ENCODE measurements at places on chromosomes 3 and 15. TPM values are rescaled to one million over a fixed set of nuclear protein-coding genes. Genes with fewer than 3 reads are reported as not detected.

DNA sequence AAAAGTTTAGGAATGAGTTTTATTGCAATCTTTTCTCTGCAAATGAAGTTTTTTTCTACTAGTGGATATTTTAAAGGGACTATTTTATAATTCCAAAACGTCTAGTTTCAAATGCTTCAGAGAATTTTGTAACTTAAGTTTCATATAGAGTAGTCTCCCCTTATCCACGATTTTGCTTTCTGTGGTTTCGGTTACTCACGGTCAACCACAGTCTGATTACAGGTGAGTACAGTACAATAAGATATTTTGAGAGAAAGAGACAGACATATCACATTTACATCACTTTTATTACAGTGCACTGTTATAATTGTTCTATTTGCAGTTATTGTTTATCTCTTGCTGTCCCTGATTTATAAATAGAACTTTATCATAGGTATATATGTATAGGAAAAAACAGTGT is 7.4 kb upstream of the EOGT start:
- DNase-seq: no peak

DNA sequence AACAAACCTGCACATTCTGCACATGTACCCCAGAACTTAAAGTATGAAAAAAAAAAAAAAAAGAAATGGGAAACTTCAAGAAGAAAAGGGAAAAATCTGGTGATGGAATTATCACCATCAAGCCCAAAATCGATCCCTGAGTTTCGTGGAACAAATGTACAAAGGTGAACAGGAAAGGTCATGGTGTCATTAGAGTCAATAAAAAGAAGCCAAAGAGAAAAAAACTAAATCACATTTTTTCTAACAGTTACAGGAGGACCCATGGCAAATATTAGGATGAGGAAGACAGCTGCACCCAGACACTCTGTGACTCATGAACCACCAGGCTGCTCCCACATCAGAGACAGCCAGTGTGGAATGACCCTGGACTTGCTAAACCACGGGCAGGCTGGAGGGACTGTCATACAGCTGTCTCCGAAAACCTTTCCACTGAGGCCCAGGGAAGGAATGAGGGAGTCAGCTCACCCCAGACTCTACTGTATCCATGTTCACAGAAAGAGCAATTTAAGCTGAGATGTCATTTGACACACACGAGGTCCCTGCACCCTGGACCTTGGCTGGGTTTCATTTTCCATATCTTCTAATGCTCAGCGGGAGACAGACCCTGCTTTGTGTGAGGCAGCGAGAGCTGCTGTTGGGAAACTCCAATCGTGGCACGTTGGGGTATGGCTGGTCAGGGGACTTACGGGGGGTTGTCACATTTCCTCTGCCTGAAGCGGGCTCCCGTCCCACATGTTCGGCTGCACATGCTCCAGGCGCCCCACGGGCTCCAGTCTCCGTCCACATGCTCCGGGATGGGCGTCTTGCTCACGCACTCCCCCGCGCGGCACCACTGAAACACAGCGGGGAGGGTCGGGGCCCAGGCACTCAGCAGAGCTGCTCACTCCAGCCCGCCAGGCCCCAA is 210.2 kb downstream of the ADAMTS17 start:
- no peak for DNase-seq

DNA sequence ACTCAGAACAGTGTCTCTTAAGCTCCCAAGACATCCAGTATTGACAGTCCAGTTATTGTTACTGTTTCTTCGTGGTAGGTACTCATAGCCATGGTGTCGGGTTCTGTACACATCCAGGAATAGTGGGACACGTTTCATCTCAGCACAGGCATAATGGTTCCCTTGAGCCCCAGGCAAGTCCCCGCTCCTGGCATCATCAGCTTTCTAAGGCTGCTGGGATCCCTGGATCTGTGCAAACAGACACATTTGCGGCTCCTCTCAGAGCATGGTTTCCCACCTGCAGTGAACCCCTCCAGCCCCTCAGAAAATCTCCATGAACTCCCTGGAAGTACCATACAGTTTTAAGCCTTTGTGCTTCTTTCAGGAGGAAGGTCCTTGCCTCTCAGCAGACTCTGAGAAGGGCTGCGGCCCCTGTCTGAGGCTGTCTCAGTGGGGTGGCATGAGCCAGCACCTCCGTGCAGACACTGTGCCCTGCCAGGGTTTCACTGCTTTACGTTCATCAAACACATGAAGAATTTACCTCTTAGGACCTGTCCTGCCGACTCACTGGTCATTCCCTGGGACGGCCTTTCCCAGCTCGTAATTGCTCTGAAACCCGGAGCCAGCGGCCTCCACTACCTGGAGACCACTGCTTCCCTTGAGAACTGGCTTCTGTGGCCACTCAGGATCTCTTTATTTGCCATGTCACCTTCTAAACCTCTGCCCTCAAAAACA is 124.9 kb downstream of the LRRK1 start:
- no peak for DNase-seq

GRCh38 chr3:102400142-102400541 is 34.7 kb upstream of the ZPLD1 start:
- DNase-seq: no peak

DNA sequence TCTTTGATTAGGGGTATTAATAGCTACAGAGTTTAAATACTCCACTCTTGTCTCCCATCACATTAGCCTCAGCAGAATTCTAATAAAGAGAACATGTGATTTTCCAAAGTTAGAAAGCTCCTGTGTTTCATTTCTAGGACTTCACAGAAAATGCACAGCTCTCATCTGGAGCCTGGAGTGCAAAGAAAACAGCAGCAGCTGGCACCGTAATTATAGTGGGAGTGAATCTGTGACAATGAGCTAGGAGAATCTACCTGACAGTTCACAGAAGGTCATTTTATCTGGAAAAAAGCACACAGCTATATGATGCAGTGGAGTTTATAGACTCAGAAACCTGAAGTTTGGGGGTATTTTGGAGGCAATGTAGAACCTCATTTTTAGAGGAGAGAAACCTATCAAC is 5.4 kb upstream of the TRIM59 start:
- DNase-seq: no peak

DNA sequence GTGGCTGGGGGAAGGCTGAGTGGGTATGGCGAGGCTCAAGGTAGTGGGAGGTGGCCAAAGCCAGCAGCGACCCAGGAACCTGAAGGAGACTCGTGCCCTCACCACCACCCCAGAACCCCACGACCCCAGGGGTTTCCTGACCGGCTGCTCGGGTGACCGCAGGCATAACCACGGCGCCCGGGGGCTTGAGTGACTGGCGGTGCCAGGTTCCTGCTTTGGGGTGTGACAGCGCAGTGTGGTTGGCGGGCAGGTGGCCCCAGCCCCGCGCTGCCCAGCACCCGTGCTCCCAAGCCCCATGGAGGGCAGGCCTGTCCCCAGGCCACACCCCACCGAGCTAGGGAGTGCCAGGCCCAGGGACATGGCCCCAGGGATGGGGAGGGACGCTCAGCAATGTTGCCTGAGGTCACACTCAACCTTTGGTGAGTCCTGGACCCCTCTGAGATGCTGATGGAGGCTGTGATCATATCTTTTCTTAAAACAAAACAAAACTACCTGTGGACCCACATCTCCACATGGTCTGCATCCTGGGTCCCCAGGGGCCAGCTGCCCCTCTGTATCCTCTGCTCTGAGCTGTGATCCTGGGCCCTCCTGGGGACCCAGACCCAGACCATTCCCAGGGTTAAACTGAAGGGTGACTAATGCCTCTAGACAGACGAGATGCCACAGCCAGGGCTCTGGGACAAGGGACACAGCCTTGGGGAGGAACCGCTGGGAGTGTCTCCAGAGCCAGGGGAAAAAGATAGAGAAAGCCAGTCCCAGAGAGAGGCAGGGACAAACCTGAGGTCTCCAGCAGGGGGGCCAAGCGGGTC is 13.0 kb downstream of the DNAJB8 start:
- DNase-seq: no peak

GRCh38 chr15:31396881-31397560 is 70.4 kb downstream of the KLF13 start:
- DNase-seq: peak; percentile 96

DNA sequence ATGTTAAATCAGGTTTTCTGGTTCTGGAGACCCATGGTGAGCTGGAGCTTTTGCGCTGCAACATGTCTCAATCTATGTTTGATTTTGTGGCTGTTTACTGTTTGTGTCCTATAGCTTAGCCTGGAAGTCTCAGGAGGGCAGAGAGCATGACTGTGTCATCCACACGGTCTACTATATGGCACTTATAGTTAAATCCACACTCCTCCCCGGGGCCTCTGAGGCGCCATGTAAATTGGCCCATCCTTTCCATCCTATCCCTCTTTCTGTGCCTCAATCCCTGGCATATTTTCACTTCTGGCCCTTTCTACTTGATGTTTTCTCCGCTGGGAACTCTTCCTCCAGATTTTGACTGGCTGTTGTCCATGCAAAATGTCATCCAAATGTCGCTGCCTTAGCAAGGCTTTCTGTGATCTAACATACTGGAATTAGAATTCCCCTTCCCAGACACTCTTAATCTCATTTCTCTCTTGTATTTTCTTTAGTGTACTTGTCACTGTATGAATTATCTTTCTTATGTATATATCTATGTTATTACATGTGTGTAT is 560.8 kb upstream of the RGMA start:
- no peak for DNase-seq

DNA sequence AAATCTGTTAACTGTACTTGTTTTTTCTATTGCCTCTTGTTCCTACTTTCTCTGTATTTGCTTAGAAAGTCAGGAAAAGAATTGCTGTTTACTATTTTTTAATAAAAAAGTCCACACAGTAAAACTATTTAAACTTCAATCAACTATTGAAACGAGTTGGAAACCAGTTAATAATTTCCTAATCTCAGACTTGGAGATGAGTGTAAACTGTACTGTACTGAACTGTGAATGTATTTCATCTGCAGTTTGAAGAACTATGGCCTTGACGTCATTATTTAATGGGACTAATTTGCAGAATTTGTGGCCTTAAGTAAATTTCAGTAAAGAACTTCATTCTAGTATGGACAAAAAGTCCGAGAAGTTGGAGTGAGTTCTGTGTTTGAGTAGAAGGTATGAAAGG is 89.1 kb downstream of the LRRC28 start:
- no peak for DNase-seq

DNA sequence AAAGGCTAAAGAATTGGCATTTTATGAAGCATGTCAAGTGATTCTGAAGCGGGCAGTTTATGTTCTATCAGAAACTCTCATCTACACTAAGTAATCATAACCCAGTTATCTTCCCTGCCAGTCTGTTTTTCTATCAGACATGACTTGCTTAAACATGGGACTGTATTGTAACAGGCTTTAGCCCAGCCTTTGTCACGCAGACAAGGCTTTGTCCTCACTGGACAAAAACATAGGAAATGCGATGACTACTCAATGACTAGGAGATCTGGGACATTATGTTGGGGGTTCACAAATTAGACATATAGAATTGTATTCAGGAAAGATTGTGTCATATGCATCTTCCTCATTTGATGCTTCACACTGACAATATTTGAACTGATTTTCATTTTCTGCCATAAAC is 115.5 kb downstream of the GADL1 start:
- DNase-seq: no peak

DNA sequence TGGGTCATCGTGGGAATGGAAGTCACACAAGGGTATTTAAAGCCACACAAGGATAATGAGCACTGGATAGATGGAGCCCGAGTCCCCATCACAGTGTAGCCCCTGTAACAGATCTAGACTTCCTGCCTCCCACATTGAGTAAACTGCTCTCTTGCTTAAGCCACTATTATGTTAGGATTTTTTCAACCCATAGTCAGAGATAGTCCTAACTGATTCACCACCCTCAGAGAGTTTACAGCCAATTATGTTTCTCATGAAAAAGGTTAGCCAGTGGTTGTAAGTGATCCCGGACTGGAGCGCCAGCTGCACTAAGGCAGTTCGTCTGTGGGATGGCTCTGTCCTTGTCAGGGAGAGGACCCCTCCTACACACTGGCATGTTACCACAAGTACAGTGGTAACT is 77.0 kb downstream of the KLF13 start:
- no peak for DNase-seq

DNA sequence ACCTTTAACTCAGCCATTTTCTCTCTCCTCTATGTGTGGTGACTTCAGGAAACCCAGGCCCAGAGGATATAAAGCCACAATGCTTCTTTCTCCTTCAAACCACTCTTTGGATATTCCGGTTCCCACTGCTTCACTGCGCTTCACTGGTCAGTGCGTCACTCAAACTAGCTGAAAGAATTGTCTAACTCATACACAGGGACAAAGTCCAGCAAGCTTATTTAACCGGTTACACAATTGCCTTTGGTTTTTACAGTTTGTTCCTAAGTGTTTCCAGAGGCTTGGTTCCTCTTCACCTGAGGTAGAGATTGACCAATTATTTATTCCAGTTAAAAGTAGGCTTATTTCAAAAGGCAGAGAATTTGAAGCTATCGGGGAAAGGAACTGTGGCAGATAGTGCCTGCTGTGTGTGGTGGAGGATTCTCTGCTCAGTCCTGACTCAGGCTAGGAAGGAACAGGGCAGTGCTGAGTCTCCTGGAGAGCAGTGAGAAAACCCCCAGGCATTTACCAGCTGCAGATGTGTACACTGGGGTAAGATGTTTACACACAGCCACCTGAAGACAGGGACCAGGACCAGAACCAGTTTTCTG is at the start of gene HGD:
Gene HGD (minus strand): TSS at position 145 of the 587 bp plus-strand sequence. CDS start 128 bp downstream, at position 17.
- no peak for DNase-seq

DNA sequence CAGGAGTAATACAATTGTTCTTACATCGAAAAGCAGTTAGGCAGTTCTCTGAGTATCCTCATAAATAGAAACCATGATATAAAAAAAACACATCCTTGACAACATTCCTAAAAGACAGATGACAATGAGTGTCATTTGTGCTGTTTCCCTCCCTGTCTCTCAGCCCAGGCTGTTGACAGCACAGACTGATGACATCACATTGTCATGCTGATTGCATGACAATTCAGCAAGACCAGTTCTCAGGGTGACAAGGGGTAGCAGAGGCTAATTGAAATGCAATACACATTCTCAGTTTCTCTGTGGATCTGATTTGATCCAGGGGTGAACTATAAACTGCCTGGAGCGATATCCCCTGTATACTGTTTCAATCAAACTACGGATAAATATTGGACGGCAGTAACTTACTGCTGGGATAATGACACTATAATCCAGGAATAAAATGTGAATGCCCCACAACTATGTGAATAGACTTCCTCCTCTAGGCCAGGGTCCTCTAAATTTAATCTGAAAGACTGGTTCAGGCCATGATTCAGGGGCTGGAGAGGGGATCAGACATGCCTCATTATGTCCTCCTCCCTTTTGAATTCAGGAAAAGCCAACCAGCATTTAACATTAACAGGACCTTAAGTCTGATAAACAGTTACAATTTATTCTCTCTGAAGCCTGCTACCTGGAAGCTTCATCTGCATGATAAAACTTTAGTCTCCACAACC is 16.7 kb upstream of the EIF1B start:
- no peak for DNase-seq

DNA sequence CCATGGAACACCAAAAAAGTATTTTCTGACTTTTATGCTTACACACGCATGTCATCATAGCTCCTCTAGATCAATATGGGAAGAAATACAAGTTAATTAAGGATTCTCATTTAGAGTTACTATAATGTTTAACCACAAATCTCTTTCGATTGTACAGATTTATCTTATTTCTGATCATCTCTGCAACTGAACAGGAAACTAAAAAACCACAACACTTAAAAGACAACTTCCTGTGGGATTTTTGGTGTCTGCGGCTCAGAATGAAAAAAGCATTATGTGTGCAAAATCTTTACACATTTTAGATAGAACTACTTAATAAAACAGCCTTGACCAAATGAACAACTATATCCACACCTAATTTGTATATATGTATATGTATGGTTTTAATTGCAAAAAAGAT is 3.0 kb upstream of the TJP1 start:
- no peak for DNase-seq

- no peak for DNase-seq
Measured at GRCh38 chr15:81914734-81915256, 131.0 kb downstream of the MEX3B start.

Gene SPINK8
- not detected for total RNA-seq

Gene SIDT1
- total RNA-seq: 3.5 TPM

Gene LMAN1L
- total RNA-seq: not detected

Gene NR2E3
- 0.26 TPM for total RNA-seq

Gene OCA2
- total RNA-seq: 0.55 TPM

Data from upper lobe of right lung (tissue), 1 donor.